Colonic mucosa (tissue), 4 donors: ENCODE measurements at places on chromosomes 4 and X. TPM values are rescaled to one million over a fixed set of nuclear protein-coding genes. Genes with fewer than 3 reads are reported as not detected.

DNA sequence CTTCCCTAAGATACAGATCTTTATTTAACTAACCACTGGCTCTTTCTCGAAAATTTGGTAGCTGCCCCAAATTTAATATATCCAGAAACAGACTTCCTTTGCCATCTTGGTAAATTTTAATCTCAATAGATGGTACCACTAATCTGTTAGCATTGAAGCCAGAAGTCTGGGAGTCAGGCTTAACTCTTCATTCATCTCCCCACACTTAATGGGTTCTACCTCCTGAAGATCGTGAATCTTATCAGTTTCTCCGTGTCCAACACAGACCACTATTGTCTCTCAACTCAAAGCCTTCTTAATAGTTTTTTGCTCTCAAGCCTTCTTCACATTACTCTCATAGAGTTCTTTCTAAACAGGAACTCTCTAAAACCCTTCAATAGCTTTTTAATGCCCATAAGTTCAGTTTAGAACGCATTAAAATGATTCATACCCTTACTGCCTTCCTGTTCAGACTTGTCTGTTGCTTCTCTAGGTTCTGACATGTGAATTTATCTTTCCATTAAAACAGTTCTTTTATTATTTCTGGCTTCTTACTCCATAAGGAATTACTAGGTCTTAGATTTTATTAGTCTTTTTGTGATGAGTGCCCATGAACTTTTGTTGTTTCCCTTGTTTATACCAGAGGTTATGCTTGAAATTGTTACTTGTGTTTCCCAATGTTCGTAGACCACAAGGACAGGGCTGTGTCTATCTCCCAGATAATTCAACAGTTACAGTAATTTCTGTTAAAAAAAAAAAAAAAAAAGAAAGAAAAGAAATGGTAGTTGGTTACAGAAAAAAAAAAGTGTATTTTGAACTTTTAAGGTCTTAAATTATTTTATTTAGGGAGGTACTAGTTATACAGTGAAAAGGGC, 54.7 kb downstream of the SMARCAD1 start:
- no peaks in the 10 kb centered on the region for H3K36me3 ChIP-seq
- H3K27me3 ChIP-seq: no peaks in the 10 kb centered on the region
- no peaks in the 10 kb centered on the region for H3K4me1 ChIP-seq
- no peak overlapping the region for H3K27ac ChIP-seq

Gene FGF16
- not detected for total RNA-seq

DNA sequence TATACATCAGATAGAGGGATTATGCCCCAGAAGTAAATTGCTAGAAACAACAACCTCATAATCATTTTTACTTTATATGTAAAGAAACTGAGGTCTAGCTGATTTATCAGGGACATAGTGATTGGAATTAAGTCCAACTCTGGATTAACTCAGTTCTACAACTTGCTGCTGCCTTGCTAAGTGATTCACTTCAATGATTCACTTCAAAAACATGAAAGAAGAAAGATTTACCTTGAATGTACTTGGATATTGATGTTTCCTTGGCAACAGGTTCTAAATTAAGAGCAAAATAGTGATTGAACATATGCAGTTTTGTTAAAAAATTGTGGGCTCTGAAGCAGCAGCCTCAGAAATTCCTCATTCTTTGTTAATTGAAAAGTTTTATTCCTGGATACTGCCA, 99.8 kb upstream of the H2AZ1 start:
- H3K27ac ChIP-seq: no peak overlapping the region
- H3K27me3 ChIP-seq: no peaks in the 10 kb centered on the region
- H3K4me1 ChIP-seq: no peaks in the 10 kb centered on the region
- no peak overlapping the region for H3K4me3 ChIP-seq
- no peak for DNase-seq
- no peaks in the 10 kb centered on the region for H3K36me3 ChIP-seq

Gene NPNT
- 39.1 TPM for total RNA-seq

- no peaks in the 10 kb centered on the region for H3K27me3 ChIP-seq
- DNase-seq: no peak
- H3K27ac ChIP-seq: no peak overlapping the region
Observed at GRCh38 chr4:87886083-87886482, 53.3 kb downstream of the MEPE start.

- H3K4me1 ChIP-seq: no peaks in the 10 kb centered on the region
- H3K27me3 ChIP-seq: no peaks in the 10 kb centered on the region
- H3K27ac ChIP-seq: no peak overlapping the region
- no peak for DNase-seq
- no peaks in the 10 kb centered on the region for H3K36me3 ChIP-seq
Observed at GRCh38 chr4:79404666-79405065, 3.4 kb downstream of the GK2 start.

DNA sequence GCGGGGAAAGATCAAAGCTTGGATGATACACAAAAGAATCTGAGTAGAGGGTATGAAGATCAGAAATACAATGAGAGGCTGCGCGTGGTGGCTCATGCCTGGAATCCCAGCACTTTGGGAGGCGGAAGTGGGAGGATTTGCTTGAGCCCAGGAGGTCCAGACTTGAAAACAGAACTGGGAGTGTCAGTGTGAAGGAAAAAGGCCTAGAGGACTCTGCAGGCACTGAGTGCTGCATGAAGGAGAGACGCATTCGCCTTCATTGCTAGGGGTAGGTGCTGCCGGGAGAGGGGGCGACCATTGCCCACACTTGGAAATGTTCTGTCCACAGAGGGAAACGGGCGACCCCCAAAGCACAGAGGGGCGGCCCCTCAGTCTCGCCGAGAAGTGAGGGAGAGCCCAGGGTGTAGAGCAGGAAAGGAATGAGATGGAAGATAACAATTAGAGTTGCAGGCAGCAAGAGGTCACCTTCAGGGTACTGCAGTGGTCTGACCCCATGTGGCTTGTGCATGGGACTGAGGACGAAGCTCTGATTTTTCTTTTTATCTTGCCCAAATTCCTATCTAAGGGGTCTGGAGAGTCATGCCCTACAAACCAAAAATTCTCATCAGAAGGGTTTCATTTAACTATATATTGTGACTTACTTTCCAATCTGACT, 31.8 kb upstream of the ARSD start:
- no peak for DNase-seq
- no peaks in the 10 kb centered on the region for H3K4me1 ChIP-seq
- H3K4me3 ChIP-seq: no peak overlapping the region
- no peaks in the 10 kb centered on the region for H3K27me3 ChIP-seq
- H3K36me3 ChIP-seq: peaks cover 4% of the 10 kb centered on the region
- no peak overlapping the region for H3K27ac ChIP-seq

DNA sequence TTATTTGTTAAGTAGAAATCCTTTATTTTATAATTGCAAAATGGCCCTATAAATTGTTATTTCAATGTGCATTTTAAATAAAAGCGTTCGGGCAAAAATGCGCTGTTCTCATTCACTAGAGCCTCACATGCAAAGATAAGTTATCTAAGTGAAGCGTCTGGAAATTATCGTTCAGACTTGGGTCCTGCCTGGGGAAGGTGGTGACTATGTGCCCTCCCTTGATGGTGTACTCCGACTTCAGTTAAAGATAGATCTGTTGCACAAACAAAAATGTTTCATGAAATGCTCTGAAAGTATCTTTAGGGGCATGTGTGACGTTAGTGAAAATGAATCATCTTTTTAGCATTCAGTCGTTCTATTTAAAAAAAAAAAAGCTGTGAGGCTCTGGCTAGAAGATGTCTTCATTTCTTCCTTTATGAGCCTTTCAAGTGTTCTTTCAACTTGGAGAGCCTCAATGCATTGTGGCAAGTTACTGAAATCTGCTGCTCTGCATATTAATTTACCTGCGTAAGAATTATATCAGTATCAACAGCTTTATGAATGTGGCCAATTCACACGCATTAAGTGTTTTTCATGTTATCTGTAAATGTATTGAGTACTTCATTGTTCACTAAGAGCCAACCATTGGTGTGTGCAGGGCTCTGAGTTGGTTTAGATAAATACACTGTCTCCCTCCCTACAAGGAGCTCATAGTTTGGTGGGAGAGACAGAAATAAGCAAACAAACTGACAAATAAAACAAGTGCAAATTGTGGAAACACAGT, 83.0 kb downstream of the AFF1 start:
- no peaks in the 10 kb centered on the region for H3K27me3 ChIP-seq
- no peaks in the 10 kb centered on the region for H3K4me1 ChIP-seq
- no peak for DNase-seq

Gene NOX1
- total RNA-seq: 84.6 TPM

Gene P2RY8
- total RNA-seq: 1.3 TPM

Gene DMRTC1
- 0.27 TPM for total RNA-seq

GRCh38 chr4:98620087-98620784, 38.2 kb downstream of the TSPAN5 start:
- no peak overlapping the region for H3K4me3 ChIP-seq
- no peaks in the 10 kb centered on the region for H3K27me3 ChIP-seq
- DNase-seq: no peak
- H3K4me1 ChIP-seq: no peaks in the 10 kb centered on the region
- H3K27ac ChIP-seq: no peak overlapping the region

Gene ZBED1
- 33.3 TPM for total RNA-seq

Gene CMC4
- total RNA-seq: 5.6 TPM

- H3K4me3 ChIP-seq: peak overlapping the region; percentile 54
- H3K27ac ChIP-seq: peak overlapping the region; percentile 71
- H3K36me3 ChIP-seq: no peaks in the 10 kb centered on the region
- peaks cover 2% of the 10 kb centered on the region for H3K4me1 ChIP-seq
- peaks cover 3% of the 10 kb centered on the region for H3K27me3 ChIP-seq
Observed at GRCh38 chrX:107716118-107716684, 59.4 kb downstream of the TSC22D3 start.

DNA sequence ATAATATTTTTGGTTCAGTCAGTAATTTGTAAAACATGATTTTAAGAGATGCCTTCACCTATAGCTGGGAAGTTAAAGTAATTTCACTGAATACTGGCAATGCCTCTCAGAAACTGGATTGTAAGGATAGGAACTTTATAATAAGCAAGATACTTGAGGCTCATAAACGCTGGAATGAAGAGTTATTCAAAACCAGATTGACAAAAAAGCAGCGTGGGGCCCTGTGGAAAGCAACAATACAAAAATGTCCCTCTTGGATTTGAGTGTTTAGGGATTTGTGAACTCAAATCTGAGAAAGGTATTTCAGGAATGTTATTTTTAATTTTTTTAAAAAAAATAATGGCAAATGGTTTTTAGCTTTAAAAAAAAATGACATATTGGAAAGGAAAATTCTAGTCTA, 94.6 kb downstream of the ANK2 start:
- no peak overlapping the region for H3K4me3 ChIP-seq
- no peak overlapping the region for H3K27ac ChIP-seq
- DNase-seq: no peak
- no peaks in the 10 kb centered on the region for H3K36me3 ChIP-seq
- H3K27me3 ChIP-seq: no peaks in the 10 kb centered on the region

GRCh38 chr4:74132944-74133343, 25.0 kb upstream of the MTHFD2L start:
- H3K27ac ChIP-seq: no peak overlapping the region
- no peaks in the 10 kb centered on the region for H3K27me3 ChIP-seq
- H3K36me3 ChIP-seq: no peaks in the 10 kb centered on the region
- H3K4me1 ChIP-seq: no peaks in the 10 kb centered on the region

Gene LANCL3
- 1.9 TPM for total RNA-seq
